PC-3 (cell line): ENCODE measurements at places on chromosomes 5 and 9. TPM values are rescaled to one million over a fixed set of nuclear protein-coding genes. Genes with fewer than 3 reads are reported as not detected.

- DNase-seq: no peak
Measured at GRCh38 chr5:134111741-134112647, 2.5 kb upstream of the TCF7 start.

- DNase-seq: no peak
Measured at GRCh38 chr9:125608489-125609224, 98.4 kb downstream of the MAPKAP1 start.

Gene LAMC3
- 4.6 and 6.0 TPM in 2 replicates for total RNA-seq

DNA sequence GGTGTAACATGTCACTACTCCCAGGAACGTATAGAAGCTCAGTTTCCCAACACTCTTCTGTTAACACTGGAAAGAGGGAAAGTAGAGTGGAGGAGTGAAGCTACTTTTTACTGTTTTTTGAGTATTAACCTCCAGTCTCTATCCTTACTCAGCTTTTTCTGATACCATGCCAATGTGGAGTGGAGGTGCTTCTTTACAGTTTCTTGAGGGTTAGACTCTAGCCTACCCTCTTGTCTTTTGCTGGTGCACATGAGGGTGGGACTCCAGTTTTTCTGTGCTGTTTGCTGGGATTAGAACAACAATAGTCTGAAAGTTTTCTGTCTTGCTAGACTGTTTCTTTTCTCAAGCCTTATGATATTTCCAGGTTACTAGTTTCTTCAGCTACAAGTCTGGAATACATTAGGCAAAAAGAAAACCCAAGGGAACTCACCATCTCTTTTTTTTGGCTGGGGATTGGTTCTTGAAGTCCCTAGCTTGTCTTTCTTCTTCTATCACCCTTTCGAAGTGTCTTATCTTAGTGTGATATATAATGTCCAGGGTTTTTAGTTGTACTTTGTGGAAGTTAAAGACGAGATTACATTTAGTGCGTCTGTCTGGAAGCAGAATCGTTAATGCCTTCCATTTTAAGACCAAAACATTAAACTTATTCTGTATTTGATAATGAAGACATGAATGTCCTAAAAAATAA lies 35.9 kb downstream of the PRR16 start:
- DNase-seq: no peak

GRCh38 chr5:154849264-154849785 lies 1.1 kb downstream of the FAXDC2 start:
- DNase-seq: no peak

GRCh38 chr9:100322954-100323536 lies 29.7 kb downstream of the TEX10 start:
- peak; percentile 44 for DNase-seq

DNA sequence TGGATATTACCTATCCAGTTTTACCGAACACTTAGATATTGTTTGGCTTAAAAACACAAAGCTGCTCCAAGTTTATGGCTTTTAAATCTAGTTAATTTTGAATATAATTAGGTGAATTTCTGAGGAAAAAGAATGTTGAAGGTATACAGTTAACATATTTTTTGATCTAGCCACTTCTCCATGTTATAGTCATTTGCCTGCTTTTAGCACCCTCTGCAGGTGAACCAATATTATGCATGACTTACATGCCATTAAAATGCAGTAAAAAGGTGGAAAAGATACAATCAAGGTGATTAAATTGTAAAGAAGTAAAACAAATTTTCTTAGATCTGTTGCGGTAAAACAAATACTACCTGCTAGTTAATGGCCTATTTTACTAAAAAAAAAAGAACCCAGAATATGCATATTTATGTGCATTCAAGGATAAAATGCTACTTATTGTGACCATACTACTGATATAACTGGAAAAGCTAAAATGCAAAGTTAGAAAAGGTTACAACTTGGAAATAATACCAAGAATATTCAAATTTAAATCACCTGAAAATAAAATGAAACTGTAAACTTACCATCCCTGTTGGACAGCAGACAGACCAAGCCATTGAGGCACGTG lies 132.1 kb downstream of the AP3B1 start:
- DNase-seq: peak; percentile 7

DNA sequence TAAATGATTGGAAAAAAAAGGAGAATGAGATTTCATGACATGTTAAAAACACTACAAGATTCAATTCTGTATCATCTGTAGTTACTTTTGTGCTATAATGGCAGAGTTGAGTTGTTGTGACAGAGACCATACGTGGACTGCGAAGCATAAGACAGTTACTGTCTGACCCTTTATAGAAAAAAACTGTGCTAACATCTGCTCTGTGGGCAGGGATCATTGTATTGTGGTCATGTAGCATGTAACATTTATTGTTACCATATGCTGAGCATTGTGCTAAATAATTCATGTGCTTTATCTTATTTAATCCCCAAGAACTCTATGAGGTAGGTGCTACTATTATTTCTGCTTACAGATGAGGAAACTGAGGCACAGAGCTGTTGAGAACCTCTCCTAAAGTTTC lies 147.3 kb upstream of the HMHB1 start:
- DNase-seq: no peak
